Tibial nerve (tissue), 4 donors: ENCODE measurements at places on chromosomes 3 and 15.

GRCh38 chr15:43370975-43371974, at the start of the genes TUBGCP4 and ZSCAN29:
TUBGCP4 (plus strand) TSS chr15:43371101; CDS start chr15:43371355, 254 bp downstream.
ZSCAN29 (minus strand) TSS chr15:43371043; CDS start chr15:43369913, 1,130 bp downstream.
- peak; percentile 50 for DNase-seq

DNA sequence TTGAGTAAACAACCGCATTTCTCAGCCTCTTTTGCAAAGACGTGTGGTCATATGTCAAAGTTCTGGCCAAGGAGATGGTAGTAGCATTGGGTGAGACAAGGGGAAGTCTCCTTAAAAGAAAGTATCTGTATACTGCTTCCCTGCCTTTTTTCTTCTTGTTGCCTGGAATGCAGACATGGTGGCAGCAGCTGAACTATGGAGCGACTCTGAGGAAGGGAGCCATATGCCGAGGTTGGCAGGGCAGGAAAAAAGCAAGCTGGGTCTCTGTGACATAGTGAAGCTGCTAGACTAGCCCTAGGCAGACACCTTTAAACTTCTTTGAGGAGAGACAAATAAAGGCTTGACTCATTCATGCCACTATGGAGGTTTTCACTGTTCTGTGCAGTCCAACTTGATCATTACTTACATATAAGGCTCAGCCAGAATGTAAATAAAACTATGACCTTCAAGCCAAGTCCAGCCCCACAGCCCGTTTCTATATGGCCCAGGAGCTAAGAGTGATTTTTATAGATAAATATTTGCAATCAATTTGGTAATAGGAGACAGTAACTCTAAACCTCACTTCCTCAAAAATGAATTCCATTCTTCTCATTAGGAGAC, 30.6 kb upstream of the PRICKLE2 start:
- no peak for DNase-seq

GRCh38 chr3:43338295-43338694, 52.0 kb downstream of the SNRK start:
- no peak for DNase-seq

GRCh38 chr3:35137612-35138011, 501.7 kb upstream of the ARPP21 start:
- no peak for DNase-seq

DNA sequence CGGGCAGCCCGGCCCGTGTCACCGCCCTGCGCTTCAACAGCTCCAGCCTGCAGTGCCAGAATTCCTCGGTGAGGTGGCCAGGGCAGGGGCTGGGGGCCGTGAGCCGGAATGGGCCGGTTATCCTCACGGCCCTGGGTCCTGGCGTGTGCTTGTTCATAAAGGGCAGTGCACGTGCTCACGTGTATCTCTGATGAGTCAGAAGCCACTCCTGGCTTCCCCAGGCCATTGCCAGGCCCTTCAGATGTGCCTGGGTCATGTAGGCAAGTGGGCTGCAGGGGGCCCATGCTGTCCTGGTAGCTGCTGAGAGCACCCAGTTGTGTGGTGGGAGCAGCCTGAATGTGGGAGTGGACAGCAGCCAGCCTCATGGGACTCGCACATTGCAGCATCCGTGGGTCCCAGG, 29.2 kb downstream of the PLXNA1 start:
- no peak for DNase-seq

DNA sequence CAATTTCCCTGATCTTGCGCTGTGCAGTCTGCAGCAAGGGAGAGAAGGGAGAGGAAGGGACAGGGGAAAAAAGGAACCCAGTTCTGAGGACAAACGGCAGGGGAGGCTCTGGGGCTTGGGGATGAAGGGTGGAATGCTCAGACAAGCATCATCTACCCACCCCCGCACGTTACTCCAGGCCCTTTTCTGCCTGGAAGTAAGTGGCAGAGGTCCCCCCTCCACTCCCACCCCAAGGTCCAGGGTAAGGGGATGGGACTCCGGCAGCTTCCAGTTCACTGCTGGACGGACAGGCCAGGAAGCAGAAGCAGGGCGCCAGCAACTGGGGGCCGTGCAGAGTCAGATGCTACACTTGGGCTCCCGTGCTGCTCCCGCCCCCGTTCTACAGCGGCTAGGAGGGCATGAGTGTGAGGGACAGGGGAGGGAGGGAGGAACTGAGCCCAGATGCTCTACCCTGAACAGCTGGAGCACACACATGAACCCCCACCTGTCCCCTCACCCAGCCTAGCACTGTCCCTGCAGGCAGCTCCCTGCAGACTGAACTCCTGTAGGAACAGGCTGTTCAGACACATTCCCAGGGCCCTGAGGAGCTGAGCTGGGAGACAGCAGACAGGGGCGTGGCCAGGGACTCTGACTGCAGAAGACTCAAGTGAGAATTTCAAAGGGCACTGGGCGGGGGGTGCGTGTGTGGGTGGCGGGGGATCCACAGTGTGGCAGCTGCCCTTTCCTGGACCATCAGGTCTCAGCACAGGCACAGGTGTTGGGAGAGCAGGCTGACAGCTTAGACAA, 59.7 kb downstream of the SENP2 start:
- DNase-seq = no peak

- no peak for DNase-seq
Observed at GRCh38 chr3:129504471-129505100, 23.9 kb upstream of the RHO start.

- DNase-seq = no peak
Observed at GRCh38 chr15:46280762-46281542, 646.1 kb downstream of the SQOR start.

DNA sequence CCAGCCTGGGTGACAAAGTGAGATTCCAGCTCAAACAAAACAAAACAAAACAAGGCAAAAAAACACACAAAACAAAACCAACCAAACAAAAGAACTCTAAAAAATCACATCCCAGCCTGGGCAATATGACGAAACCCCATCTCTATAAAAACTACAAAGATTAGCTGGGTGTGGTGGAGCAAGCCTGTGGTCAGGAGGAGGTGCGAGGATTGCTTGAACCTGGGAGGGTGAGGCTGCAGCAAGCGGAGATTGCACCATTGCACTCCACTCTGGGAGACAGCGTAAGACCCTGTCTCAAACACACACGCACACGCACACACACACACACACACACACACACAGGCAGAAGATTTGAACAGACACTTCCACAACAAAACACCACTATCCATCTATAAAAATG, 99.6 kb downstream of the SHQ1 start:
- DNase-seq = no peak

- DNase-seq = no peak
Observed at GRCh38 chr3:54213907-54214306, 91.6 kb downstream of the CACNA2D3 start.

GRCh38 chr15:51067510-51067909, 27.2 kb downstream of the TNFAIP8L3 start:
- no peak for DNase-seq

DNA sequence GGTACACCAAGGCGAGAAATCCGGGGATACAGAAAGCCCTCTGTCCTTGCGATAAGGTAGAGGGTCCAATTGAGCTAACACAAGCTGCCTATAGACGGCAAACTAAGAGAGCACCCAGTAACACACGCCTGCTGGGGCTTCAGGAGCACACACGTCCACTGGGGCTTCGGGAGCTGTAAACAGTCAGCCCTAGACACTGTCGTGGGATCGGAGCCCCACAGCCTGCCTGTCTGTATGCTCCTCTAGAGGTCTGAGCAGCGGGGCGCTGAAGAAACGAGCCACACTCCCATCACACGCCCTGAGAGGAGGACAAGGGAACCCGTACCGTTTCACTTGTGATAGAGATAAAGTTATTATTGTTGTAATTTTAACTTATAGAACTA, 486 bp downstream of the SAMMSON start:
- DNase-seq = no peak

DNA sequence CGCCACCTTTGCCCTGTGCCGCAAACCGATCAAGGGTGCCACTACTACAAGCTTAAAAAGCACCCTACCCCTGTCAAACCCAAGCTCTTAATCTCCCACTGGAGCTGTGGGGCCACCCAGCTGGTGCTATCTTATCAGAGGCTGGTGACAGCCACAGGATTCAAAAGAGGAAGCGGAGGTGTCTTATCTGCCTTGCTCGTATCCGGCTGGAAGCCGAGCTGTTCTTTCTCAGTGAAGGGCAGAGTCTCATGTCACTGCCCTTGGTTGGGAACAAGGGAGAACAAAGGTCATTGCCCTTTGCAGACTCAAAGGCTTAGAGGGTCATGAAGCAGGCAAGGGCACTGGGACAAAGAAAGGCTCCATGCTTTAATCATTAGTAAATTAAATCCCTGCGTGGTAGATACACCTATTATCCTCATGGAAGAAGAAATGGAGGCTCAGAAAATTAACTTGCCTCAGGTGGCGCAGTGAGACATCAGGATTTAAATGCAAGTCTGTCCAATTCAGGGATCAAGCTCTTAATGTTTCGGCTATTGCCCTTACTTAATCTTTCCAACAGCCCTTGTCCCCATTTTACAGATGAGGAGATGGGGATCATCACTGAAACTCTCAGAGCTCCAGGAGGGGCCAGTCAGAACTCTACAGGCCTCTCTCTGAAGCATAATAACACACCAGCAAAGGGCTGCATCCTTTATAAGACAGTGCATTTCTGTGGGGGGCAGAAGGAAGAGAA, 360.0 kb upstream of the PROK2 start:
- DNase-seq = no peak

DNA sequence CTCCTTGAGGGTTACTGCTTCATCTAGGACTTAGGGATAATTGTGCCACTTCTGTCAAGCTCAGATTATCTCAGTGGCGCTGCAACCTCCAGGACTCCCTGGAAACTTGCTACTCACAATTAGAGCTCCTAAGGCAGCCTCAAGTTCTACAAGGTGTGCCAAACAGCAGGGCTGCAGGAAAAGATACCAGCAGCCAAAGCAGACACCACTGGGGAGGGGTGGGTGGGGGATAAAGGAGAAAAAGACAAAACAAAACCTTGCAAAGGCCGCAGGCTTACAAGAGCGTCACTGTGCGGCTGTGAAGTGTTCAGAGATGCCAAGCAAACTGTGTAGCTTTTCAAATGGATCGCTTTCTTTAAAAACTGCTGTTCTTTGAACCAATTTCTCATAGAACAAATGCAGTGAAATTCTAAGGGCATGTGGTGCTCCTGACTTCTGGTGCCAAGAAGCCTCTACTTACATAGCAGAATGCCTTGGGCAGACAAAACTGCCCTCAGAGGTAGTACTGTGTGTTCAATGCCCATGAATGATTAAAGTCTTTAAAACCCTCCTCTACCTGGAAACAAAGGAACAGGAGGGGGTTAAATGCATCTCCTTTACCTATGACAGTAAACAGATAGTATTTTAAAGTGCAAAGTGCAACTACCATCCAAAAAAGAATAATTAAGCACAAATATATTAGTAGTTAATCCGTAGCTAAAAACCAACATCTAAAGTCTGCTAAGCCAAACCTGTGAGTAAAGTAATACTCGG, 353.4 kb downstream of the FOXP1 start:
- no peak for DNase-seq

DNA sequence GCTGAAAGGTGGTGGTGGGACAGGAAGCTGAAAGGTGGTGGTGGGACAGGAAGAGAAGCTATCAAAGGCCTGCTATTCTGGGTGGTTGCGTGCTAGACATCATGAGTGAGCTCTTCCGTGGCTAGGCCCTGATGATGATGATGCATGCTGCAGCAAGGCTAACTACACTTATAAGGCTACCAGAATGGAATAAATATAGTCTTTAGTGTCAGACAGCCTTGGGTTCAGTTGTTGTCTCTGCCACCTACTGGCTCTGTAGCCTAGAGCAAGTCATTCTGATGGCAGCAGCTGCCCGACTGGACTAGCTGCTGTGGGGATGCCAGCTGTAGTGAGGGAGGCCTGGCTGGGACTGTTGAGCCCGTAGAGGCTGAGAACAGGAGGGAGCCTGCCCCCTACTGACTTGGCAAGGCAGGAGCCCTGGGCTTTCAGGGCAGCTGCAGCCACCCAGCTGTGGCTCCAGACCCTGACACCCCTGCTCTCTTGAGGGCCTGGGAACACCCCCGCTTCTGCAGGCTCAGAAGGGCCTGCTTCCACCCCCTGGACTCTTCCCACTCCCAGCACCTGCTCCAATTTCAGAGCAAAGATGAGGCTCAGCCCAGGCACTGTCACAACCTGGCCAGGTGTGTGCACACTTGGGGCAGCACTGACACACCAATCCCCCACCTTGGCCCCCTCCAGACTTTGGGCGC, 21.4 kb upstream of the ZBED2 start:
- no peak for DNase-seq

DNA sequence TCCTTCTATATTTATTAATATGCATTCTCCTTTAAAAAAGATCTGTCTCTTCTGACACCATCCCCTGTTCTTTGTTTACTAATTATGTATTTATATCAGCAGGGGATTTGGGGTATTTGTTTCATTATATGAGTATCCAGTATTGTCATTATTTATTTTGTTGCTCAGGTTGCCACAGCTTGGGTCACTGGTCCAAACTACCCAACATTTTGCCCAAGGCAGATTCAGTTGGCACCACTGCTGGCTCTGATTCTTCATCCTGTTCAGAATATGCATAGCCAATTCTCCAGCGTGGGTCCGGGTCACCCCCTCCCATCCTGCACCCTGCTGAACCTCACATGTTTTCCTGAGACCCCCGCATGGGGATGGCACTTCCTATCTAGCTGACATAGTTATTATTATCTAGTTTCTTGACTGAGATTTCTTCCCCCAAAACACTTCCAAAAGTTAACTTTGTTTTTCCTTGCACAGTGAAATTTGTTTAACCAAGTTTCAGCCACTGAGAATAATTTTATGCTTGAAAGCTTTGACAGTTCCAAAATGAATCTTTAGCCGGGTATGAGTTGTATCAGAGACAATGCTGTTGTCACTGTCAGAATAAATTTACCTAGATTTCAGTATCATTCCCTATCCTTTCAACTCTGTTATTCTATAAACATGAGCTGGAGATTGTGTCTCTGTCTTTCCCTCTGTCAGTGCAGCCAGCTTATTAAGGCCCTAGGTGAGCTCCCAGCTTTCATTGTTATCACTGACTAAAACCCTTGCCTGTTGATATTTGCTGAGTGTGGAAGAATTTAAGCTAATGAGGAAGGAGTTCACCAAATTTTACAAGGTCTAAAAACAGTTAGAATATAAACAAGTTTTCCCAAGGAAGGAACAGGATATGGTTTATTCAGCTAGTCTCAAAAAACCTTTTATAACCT, 70.3 kb downstream of the TGFBR2 start:
- DNase-seq = no peak

DNA sequence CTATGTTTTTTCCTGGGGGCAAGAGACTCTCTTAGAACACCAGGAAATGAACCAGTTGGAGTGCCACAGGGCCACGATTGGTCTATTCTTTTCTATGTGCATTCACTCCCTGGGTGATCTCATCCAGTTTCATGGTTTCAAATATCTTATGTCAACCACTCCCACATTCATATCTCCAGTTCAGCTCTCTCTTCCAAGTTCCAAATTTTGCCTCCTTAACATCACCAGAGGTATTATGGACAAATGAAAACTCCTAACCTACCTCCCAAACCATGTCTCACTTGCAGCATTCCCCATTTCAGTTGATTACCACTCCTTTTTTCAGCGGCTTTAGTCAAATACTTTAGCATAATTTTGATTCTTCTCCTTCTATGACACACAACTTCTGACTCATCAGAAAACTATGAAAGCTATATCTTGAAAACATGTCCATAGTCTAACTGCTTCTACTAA, 203.1 kb upstream of the SEMA6D start:
- DNase-seq = no peak

DNA sequence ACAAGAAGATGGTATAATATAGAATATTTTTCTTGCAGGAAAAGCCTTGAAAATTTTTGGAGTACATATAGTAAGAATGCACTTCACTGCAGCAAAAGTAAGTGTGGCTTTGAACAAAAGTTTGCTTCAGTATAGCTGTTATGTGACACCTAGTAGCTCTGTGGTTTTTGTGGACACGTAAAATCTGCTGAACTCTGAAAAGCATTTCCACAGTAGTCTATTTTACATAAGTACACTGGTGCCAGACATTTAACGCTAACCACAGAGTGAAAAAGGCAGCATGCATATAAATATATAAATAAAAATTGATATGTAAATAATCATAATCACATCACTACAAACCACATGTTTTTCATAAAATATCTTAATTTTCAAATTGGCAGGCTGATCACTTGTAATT, 39.8 kb downstream of the CGGBP1 start:
- no peak for DNase-seq
